ENCODE measurements at places on chromosomes 2 and 18.

DNA sequence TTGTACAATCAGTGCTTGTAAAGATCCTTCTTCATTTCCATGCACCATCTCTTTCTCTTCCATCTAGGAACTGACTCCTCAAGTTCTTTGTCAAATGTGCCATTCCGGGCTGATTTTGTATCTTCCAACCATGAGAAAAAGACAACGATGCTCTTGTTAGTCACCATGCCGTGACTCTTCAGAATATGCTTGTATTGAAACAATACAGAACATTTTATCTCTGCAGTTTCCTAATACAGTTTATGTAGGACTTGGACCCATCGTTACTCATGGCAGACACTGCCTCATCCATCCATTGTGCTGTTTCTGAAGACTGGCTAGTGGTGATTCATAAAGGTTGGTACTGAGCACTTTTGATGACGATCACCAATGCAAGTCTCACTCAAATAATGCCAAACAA lies 283.2 kb downstream of the KCNS3 start:
- no peak for DNase-seq
- no peaks in the 10 kb centered on the region for H3K36me3 ChIP-seq
- H3K4me3 ChIP-seq, result no peak overlapping the region
- no peak overlapping the region for H3K27ac ChIP-seq
- peaks cover 2% of the 10 kb centered on the region for H3K4me1 ChIP-seq
- no peaks in the 10 kb centered on the region for H3K27me3 ChIP-seq

DNA sequence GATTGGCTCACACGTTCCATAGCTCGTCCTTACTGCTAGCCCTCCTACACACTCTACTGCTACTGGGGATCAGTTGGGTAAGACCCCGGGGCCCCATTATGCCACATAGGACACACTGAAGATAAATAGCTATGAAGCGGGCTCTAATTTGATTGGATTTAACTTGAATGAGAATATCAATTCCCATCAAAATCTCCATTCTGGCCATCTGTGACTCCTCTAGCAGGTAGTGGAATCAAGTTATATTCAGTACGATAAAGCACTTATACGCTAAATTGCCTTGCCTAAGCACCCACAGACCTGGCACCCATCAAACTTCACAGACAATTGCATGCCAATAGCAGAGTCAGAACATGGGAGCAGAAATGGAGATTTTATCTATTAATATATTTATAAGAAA lies 39.8 kb downstream of the CCDC68 start:
- peaks cover 5% of the 10 kb centered on the region for H3K27me3 ChIP-seq
- no peak for DNase-seq
- H3K36me3 ChIP-seq, result no peaks in the 10 kb centered on the region
- peaks cover 23% of the 10 kb centered on the region for H3K4me1 ChIP-seq
- no peak overlapping the region for H3K27ac ChIP-seq

- H3K36me3 ChIP-seq, result peaks cover 3% of the 10 kb centered on the region
- peaks cover 10% of the 10 kb centered on the region for H3K4me1 ChIP-seq
- H3K27me3 ChIP-seq, result peaks cover 2% of the 10 kb centered on the region
These were observed 116.6 kb upstream of the NOSTRIN start for GRCh38 chr2:168685600-168686451.

- H3K27me3 ChIP-seq, result no peaks in the 10 kb centered on the region
- H3K4me3 ChIP-seq, result no peak overlapping the region
- DNase-seq, result no peak
These were observed 31.6 kb upstream of the PPM1B start for GRCh38 chr2:44137048-44137447.

DNA sequence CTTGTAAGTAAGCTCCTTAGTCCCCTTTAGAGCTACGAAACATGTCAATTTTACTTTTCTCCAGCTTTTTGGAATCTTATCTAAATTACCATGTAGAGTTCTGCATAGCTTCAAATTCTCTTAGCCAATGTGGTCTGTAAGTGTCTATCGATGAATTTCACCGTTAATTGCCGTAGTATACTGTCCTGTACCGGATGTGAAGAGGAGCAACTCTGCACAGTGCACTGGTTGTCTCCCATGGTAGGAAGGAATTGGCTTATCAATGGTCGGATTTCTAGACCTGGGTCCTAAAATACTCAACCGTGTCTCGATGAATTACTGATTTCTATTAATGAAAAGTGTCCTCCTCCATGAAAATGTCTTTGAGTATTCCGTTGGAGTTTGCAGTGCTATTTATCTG lies 1.9 kb downstream of the NOP58 start:
- no peak overlapping the region for H3K27ac ChIP-seq
- H3K36me3 ChIP-seq, result no peaks in the 10 kb centered on the region
- peaks cover 2% of the 10 kb centered on the region for H3K27me3 ChIP-seq
- H3K4me3 ChIP-seq, result peak overlapping the region; percentile 83
- peaks cover 5% of the 10 kb centered on the region for H3K4me1 ChIP-seq

- peaks cover 2% of the 10 kb centered on the region for H3K27me3 ChIP-seq
- H3K36me3 ChIP-seq, result no peaks in the 10 kb centered on the region
- H3K27ac ChIP-seq, result no peak overlapping the region
- H3K4me3 ChIP-seq, result no peak overlapping the region
- peaks cover 4% of the 10 kb centered on the region for H3K4me1 ChIP-seq
These were observed 84.5 kb upstream of the ARHGAP28 start for GRCh38 chr18:6644836-6645627.

GRCh38 chr2:159124441-159124911 lies 156.0 kb downstream of the TANC1 start:
- H3K36me3 ChIP-seq, result peaks cover 10% of the 10 kb centered on the region
- H3K27ac ChIP-seq, result peak overlapping the region; percentile 85
- no peak overlapping the region for H3K4me3 ChIP-seq
- DNase-seq, result no peak

GRCh38 chr18:48073211-48073930 lies 142.9 kb upstream of the SMAD2 start:
- peaks cover 40% of the 10 kb centered on the region for H3K4me1 ChIP-seq
- H3K36me3 ChIP-seq, result no peaks in the 10 kb centered on the region
- H3K27ac ChIP-seq, result peak overlapping the region; percentile 89
- H3K4me3 ChIP-seq, result no peak overlapping the region
- DNase-seq, result no peak

DNA sequence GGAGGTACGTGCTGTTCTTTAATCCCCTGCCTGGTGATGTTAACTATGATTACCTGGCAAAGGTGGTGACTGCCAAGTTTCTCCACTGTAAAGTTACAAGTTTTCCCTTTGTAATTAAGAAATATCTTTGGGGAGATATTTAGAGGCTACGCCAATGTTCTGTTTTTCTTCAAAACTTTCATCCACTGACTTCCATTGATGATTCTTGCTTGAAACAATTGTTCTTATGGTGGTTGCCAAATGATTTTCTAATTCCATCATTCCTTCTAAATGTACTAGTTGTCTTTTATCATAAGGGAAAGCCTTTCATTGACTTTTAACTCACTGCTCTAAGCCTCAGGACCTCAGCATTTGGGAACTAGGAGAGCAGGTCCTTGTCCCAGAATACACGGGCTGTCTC lies 205.5 kb downstream of the SMAD7 start:
- H3K4me3 ChIP-seq, result peak overlapping the region; percentile 31
- peaks cover 5% of the 10 kb centered on the region for H3K36me3 ChIP-seq
- H3K4me1 ChIP-seq, result peaks cover 3% of the 10 kb centered on the region
- peaks cover 2% of the 10 kb centered on the region for H3K27me3 ChIP-seq
- no peak for DNase-seq

GRCh38 chr2:232085826-232086425 lies 124.4 kb downstream of the DIS3L2 start:
- no peak overlapping the region for H3K4me3 ChIP-seq
- peaks cover 13% of the 10 kb centered on the region for H3K36me3 ChIP-seq
- DNase-seq, result no peak
- no peaks in the 10 kb centered on the region for H3K27me3 ChIP-seq
- no peak overlapping the region for H3K27ac ChIP-seq
- peaks cover 9% of the 10 kb centered on the region for H3K4me1 ChIP-seq

GRCh38 chr2:178277741-178278197 lies 83.5 kb downstream of the OSBPL6 start:
- peaks cover 2% of the 10 kb centered on the region for H3K27me3 ChIP-seq
- H3K36me3 ChIP-seq, result no peaks in the 10 kb centered on the region
- no peak for DNase-seq
- no peak overlapping the region for H3K4me3 ChIP-seq
- no peak overlapping the region for H3K27ac ChIP-seq

GRCh38 chr18:79951545-79952455 lies at the start of gene SLC66A2:
TSS of gene SLC66A2 (minus strand) at chr18:79951653. CDS start at chr18:79950926, 727 bp downstream.
- peak within 1 kb of the TSS; percentile 94 for H3K4me3 ChIP-seq
- DNase-seq, result peak; percentile 93
- H3K27ac ChIP-seq, result no peak within 1 kb of the TSS
- peaks cover 11% of the 10 kb centered on the region for H3K4me1 ChIP-seq
- H3K27me3 ChIP-seq, result peaks cover 17% of the 10 kb centered on the region

GRCh38 chr2:166042768-166043390 lies 84.9 kb downstream of the SCN1A start:
- no peaks in the 10 kb centered on the region for H3K27me3 ChIP-seq
- no peak overlapping the region for H3K27ac ChIP-seq
- DNase-seq, result no peak
- peaks cover 6% of the 10 kb centered on the region for H3K4me1 ChIP-seq
- H3K4me3 ChIP-seq, result no peak overlapping the region

GRCh38 chr2:138615257-138615656 lies 113.7 kb downstream of the SPOPL start:
- no peaks in the 10 kb centered on the region for H3K36me3 ChIP-seq
- no peak for DNase-seq
- no peaks in the 10 kb centered on the region for H3K27me3 ChIP-seq
- no peak overlapping the region for H3K4me3 ChIP-seq

DNA sequence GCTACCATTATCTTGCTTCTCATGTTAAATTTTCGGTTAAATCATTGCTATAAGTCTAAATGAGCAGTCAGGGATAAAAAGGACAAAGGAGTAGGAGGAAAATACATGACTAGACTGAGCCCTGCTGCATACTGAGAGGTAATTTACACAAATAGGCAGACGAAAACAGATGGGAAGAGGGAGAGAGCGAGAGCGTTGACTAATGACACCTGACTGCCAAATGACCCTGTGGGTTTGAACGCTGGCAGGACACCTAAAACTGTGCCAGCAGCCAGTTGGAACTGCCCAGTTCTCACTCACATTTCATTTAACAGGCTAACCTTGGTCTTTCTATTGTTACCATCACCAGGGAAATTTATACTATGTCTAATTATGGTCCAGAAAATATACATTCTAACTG lies 978.2 kb downstream of the CPS1 start:
- no peak overlapping the region for H3K4me3 ChIP-seq
- no peaks in the 10 kb centered on the region for H3K36me3 ChIP-seq
- H3K4me1 ChIP-seq, result no peaks in the 10 kb centered on the region
- H3K27ac ChIP-seq, result no peak overlapping the region
- DNase-seq, result no peak

GRCh38 chr2:100627330-100628300 lies 64.8 kb downstream of the PDCL3 start:
- peaks cover 4% of the 10 kb centered on the region for H3K27me3 ChIP-seq
- peaks cover 25% of the 10 kb centered on the region for H3K4me1 ChIP-seq
- H3K36me3 ChIP-seq, result peaks cover 3% of the 10 kb centered on the region
- no peak overlapping the region for H3K27ac ChIP-seq

DNA sequence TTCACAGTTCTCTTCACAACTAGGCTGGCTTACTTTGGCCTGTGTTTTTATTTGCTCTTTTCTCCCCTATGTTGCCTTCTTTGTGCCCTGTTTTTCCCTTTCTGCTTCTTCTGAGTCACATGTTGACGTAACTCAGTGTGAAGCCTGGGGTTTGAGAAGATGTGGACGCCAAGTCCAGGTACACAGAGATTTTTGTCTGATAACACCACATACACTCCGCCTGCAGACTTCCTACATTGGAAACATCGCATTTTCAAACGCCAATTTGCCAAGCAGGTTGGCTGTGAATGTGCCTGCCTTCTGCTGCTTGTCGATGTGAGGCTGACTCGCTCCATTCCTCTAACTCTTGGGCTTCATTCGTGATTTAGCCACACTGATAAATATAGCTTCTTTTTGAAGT lies 62.6 kb upstream of the FN1 start:
- H3K4me3 ChIP-seq, result no peak overlapping the region
- no peaks in the 10 kb centered on the region for H3K27me3 ChIP-seq
- H3K27ac ChIP-seq, result no peak overlapping the region
- no peaks in the 10 kb centered on the region for H3K36me3 ChIP-seq

DNA sequence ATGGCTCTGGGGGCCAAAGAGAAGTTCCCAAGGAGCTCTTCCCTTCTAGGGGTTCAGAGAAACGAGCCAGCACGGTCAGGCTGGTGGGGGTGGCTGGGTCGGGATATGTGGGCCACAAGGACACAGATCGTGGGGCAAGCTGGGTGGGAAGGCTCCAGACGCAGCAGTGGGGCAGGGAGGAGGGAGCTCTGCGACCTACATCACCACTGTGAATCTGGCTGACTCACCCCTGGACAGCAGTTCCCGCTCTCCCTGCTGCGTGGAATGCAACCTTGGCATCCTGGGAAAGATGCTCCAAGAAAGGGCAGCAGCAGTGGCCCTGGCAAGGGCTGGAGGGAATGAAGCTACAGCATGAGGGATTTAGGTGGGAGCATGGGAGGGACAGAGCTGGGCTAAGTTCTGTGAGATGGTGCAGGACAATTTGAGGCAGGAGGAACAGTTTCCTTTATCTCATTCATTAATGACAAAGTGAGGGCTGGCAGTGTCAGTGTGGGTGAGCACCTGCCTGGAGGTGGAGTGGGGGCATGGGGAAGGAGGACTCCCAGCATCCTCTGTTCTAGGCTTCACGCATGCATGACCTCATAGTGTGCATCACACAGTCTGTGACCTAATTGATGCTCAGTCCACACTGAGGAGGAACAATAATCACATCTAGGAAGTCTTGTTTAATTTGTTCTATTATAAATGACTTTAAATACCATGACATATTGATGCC lies 25.0 kb downstream of the CELF4 start:
- H3K36me3 ChIP-seq, result no peaks in the 10 kb centered on the region
- H3K4me3 ChIP-seq, result no peak overlapping the region
- H3K27ac ChIP-seq, result no peak overlapping the region
- peaks cover 11% of the 10 kb centered on the region for H3K27me3 ChIP-seq
- peaks cover 3% of the 10 kb centered on the region for H3K4me1 ChIP-seq

DNA sequence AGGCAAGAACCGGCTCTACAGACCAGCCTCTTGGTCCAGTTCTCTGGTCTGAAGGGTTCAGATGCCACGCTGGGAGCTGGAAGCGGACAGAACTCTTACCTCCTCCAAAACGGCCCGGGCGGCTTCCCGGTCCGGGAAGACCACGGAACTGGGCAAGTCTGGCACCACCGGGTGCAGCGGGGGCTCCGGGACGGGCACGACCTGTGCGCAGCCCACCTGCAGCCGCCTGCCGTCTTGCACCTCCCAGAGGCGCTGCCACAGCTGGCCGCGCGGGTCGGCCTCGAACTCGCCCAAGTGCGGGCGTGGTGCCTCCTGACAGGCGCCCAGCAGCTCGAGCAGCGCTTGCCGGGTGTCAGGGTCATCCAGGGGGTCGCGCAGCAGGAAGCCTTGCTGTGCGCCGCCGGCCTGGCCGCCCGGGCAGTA lies 773 bp downstream of the CMPK2 start:
- peaks cover 6% of the 10 kb centered on the region for H3K4me1 ChIP-seq
- H3K27me3 ChIP-seq, result peaks cover 23% of the 10 kb centered on the region
- DNase-seq, result no peak
- peak overlapping the region; percentile 82 for H3K4me3 ChIP-seq
- peaks cover 20% of the 10 kb centered on the region for H3K36me3 ChIP-seq
- no peak overlapping the region for H3K27ac ChIP-seq

- H3K27ac ChIP-seq, result no peak overlapping the region
- DNase-seq, result no peak
- H3K4me3 ChIP-seq, result no peak overlapping the region
- no peaks in the 10 kb centered on the region for H3K4me1 ChIP-seq
These were observed 70.4 kb upstream of the HDAC4 start for GRCh38 chr2:239471011-239471792.

Data from endothelial cell (in vitro differentiated cells).